Smooth muscle cell of trachea (primary cell): ENCODE measurements at places on chromosomes 12 and 14. TPM values are rescaled to one million over a fixed set of nuclear protein-coding genes. Genes with fewer than 3 reads are reported as not detected.

RD3L gene
- total RNA-seq: not detected in 2 replicates

CCDC175 gene
- not detected in 2 replicates for total RNA-seq

DLK1 gene
- under 0.01 TPM in 1 of 2 replicates, not detected in the other for total RNA-seq

RNASE7 gene
- total RNA-seq: 0.17 TPM in 1 of 2 replicates, not detected in the other

LRFN5 gene
- 4.9 and 26.3 TPM in 2 replicates for total RNA-seq

HOXC6 gene
- under 0.01 TPM in 2 replicates for total RNA-seq

NOXRED1 gene
- total RNA-seq: 0.17 and 1.0 TPM in 2 replicates

FOXG1 gene
- 0.44 and 0.83 TPM in 2 replicates for total RNA-seq

PRKD1 gene
- total RNA-seq: 11.7 and 13.5 TPM in 2 replicates

IRAK3 gene
- total RNA-seq: 10.8 and 12.5 TPM in 2 replicates

ZDHHC22 gene
- not detected in 2 replicates for total RNA-seq

P2RX2 gene
- total RNA-seq: not detected in 2 replicates

RFC5 gene
- total RNA-seq: 8.6 and 22.5 TPM in 2 replicates

ASCL1 gene
- total RNA-seq: not detected in 2 replicates

LMO3 gene
- 0.58 and 2.0 TPM in 2 replicates for total RNA-seq

GLI1 gene
- total RNA-seq: 1.2 and 1.6 TPM in 2 replicates

RDH5 gene
- 36.7 and 58.9 TPM in 2 replicates for total RNA-seq

ELK3 gene
- 18.2 and 26.9 TPM in 2 replicates for total RNA-seq

CYP46A1 gene
- 0.29 and 0.99 TPM in 2 replicates for total RNA-seq

TSHR gene
- 0.33 TPM in 1 of 2 replicates, not detected in the other for total RNA-seq

TRIM9 gene
- 0.15 and 0.50 TPM in 2 replicates for total RNA-seq

ADCY4 gene
- 9.6 and 11.7 TPM in 2 replicates for total RNA-seq

SYNE2 gene
- 15.7 and 18.8 TPM in 2 replicates for total RNA-seq

TAS2R31 gene
- total RNA-seq: 5.1 and 9.2 TPM in 2 replicates

TSPAN11 gene
- 1.0 and 5.0 TPM in 2 replicates for total RNA-seq

ADAM20 gene
- total RNA-seq: 1.5 and 1.9 TPM in 2 replicates

EXD2 gene
- total RNA-seq: 17.2 and 23.6 TPM in 2 replicates

FLRT2 gene
- 6.4 and 15.5 TPM in 2 replicates for total RNA-seq

AMN gene
- 0.15 and 0.17 TPM in 2 replicates for total RNA-seq

ADAMTS20 gene
- total RNA-seq: not detected in 2 replicates

CORO1C gene
- 235 and 306 TPM in 2 replicates for total RNA-seq

CNTN1 gene
- total RNA-seq: 3.0 and 6.5 TPM in 2 replicates

TAS2R7 gene
- total RNA-seq: not detected in 2 replicates

HOXC12 gene
- total RNA-seq: not detected in 2 replicates

NFATC4 gene
- total RNA-seq: 108 and 149 TPM in 2 replicates

CINP gene
- total RNA-seq: 54.7 and 85.4 TPM in 2 replicates

KLRC4 gene
- total RNA-seq: not detected in 2 replicates

FOXM1 gene
- 2.8 and 22.5 TPM in 2 replicates for total RNA-seq

SLC6A15 gene
- total RNA-seq: 21.2 and 30.0 TPM in 2 replicates
